IPS-NIHi11 (cell line): ENCODE measurements at places on chromosomes 16 and 17.
A peak's percentile ranks its signal among the peaks of the same experiment; 100 is the strongest.

- DNase-seq: no peak
Observed at GRCh38 chr17:57436565-57436964, 180.2 kb downstream of the MSI2 start.

GRCh38 chr16:11677451-11677951, 9.2 kb downstream of the SNN start:
- no peak for DNase-seq

DNA sequence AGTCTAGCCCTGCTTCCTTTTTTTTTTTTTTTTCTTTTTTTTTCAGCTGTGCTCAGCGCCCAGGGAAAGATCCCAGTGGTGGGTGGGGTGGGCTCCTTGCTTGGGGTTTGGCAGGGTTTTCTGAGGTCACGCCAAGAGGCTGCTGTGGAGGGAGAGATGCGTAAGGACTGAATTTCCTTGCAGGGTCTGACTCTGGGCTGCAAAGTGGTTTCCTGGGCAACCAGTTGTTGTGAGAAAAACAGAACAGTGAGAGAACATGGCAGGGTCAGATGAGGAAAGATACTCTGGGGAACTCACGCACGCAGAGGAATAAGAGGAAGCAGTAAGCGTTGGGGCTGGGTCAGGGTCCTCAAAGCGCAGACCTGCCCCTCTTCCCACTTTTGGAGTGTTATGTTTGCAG, 119.5 kb downstream of the IRF8 start:
- DNase-seq: no peak

DNA sequence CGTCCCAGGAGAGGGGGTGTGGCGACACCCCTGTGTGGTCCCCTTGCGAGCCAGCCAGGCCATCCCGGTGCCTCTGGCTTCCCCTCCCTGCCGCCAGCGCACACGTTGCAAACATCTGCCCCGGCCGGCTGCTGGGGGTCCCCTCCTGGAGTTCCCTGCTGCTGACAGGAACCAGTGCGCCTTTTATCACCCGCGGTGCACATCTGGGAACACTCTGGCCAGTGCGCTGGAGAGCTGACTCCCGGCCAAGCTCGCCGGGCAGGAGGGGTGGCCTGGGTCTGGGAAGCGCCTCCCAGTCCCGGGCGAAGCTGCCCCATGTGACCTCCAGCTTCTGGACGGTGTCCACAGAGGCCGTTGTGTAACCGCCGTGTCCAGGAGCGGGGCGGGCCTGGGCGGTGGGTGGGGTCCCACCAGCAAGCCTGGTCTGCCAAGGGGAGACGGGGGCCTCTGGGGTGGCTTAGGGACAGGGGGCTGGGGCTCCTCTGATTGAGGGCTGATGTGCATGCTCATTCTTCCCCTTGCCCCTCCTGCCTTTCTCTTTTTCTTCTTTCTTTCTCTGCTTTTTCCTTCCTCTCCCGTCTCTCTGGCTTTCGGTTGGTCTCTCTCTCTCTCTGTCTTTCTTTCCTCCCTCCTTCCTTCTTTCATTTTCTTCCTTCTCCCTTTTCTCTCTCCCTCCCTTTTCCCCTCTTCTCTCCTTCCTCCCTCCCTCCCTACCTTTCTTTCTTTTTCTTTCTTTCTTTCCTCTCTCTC, 25.2 kb upstream of the CIBAR2 start:
- DNase-seq: peak; percentile 68

- peak; percentile 67 for DNase-seq
Observed at GRCh38 chr16:11100239-11100750, 155.7 kb downstream of the SOCS1 start.

GRCh38 chr17:30363715-30364202, 15.0 kb upstream of the CPD start:
- DNase-seq: peak; percentile 28

GRCh38 chr17:49696233-49696761, 11.5 kb downstream of the SLC35B1 start:
- no peak for DNase-seq

GRCh38 chr17:19781488-19782458, 33.7 kb upstream of the ALDH3A1 start:
- no peak for DNase-seq

GRCh38 chr16:20348365-20349185, 3.9 kb downstream of the UMOD start:
- DNase-seq: peak; percentile 82

GRCh38 chr17:44747566-44747965, 11.2 kb upstream of the ADAM11 start:
- DNase-seq: no peak

DNA sequence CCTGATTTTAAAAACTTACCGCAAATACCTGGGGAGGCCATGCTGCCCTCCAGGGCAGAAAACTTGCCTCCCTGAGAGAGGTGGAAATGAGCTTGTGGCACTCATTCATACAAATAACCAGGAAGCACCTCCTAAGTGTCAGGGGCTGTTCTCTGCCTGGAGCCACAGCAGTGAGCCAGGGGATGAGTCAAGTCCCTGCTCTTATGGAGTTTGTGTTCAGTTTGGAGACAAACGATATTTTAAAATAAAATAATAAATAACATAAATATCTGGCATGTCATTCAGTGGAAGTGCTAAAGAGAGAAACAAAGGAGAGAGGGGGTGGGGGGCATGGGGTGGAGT, 313.8 kb downstream of the C16orf95 start:
- no peak for DNase-seq

- DNase-seq: no peak
Observed at GRCh38 chr17:8420041-8420934, 15.4 kb upstream of the NDEL1 start.

GRCh38 chr16:13289515-13289914, 388.1 kb downstream of the SHISA9 start:
- DNase-seq: no peak

DNA sequence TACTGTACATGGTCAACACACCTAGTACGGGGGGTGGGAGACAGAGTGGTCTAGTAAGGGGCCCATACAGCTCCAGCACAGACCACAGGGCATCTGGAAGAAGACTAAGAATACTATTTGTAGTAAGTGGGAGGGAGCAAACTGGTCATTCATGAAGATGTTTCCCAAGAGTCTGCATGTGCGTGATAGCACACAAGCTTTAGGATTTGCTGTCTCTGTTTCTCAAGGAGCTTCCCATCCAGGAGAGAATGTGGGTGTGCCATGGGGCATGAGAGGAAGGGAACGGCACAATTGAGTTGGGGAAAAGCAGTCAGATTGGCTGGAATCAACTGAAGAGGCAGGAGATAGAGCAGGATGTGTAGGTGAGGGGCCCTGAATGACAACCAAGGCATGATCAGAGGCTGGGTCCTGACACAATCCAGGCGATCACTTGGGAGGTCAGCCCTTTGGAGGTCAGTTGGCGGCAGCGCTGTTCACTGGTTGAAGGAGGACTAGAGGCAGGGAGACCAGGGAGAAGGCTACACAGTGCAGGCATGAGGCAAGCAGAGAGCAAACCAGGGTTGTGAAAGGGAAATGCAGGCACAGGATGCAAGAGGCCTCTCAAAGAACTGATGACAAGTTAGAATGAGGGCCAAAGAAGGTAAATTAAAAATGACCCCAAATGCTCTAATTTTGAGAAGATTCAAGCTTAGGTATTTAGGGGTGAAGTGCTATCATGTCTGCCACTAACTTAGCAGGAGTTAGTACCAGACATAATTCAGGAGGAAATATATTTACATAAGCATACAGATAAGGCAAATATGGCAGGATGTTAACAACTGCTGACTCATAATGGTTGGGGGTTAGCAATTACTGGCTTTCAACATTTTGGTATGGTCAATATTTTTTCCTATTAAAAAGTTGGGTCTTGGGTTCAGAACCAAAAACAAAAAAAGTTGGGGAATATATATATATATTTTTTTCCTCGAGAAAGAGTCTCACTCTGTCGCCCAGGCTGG, 10.3 kb downstream of the UBE2O start:
- no peak for DNase-seq

GRCh38 chr16:24685539-24686432, 43.7 kb upstream of the TNRC6A start:
- peak; percentile 70 for DNase-seq

- DNase-seq: no peak
Observed at GRCh38 chr16:8626946-8627345, 5.4 kb downstream of the METTL22 start.

- peak; percentile 79 for DNase-seq
Observed at GRCh38 chr16:397736-398332, 835 bp downstream of the NME4 start.

- no peak for DNase-seq
Observed at GRCh38 chr16:31322500-31322899, 32.5 kb upstream of the ITGAX start.

DNA sequence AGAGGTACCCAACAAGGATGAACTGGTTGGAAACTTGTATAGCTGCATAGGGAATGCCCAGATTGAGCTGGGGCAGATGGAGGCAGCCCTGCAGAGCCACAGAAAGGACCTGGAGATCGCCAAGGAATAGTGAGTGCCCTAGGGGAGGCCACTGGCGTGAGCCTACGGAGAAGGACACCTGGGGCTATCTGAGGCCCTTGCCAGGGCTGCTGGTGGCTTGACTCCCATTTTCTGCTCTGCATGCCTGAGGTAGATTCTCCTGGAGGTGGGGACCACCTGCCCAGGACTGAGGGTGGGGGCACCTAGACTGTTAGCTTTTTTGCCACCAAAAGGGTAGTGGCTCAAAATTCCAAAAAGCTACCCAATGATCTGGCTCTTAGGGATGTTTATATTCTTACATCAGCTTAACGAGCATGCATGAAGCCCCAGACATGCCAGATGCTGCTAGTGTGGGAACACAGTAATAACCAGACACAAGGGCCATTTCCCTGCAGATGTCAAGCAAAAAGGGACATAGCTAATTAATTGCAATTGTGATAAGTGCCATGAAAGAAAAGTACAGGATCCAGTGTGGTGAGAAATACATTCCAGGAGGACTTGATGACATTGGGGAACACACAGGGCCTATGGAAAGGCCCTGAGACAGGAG, 8.8 kb downstream of the ODAD4 start:
- DNase-seq: no peak

- DNase-seq: no peak
Observed at GRCh38 chr16:4982056-4982867, 24.1 kb downstream of the SEC14L5 start.

DNA sequence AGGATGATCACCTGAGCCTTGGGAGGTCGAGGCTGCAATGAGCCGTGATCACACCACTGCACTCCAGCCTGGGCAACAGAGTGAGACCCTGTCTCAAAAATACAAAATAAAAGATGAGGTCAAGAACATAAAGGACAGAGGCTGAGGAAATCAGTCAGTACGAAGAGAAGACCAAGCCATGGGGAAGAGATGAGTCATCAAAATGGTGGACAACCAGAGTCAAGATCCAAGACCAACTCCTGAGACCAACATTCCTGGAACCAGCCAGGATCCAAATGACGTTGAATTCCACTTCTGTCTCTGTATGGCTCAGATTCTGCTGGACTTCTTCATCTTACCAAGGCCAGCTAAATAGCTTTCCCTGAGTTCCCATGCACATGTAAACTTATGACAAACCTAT, 44.8 kb upstream of the NOG start:
- DNase-seq: no peak

- DNase-seq: no peak
Observed at GRCh38 chr17:48907713-48908046, 527 bp upstream of the UBE2Z start.

DNA sequence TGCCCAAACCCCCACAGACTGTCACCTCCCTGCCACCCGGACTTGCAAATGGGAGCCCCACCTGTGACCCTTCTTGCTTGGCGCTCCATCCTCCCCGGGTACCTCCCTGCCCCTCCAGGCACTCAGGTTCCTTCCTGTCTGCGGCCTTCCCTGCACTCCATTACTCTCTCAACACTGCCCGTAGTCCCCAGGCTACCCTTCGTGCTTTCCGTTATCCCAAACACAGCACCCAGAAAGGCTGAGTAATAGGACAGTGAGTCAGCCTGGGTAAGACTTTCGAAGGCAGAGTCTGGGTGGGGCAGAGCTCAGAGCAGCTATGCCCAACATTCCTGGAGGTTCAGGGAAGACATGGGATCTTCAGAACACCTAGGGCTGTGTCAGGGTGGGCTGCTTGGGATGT, 16.6 kb upstream of the C16orf74 start:
- no peak for DNase-seq
